ENCODE measurements at places on chromosomes 13 and 19. TPM values are rescaled to one million over a fixed set of nuclear protein-coding genes. Genes with fewer than 3 reads are reported as not detected.

Gene RASA3
- total RNA-seq: 12.1 TPM

DNA sequence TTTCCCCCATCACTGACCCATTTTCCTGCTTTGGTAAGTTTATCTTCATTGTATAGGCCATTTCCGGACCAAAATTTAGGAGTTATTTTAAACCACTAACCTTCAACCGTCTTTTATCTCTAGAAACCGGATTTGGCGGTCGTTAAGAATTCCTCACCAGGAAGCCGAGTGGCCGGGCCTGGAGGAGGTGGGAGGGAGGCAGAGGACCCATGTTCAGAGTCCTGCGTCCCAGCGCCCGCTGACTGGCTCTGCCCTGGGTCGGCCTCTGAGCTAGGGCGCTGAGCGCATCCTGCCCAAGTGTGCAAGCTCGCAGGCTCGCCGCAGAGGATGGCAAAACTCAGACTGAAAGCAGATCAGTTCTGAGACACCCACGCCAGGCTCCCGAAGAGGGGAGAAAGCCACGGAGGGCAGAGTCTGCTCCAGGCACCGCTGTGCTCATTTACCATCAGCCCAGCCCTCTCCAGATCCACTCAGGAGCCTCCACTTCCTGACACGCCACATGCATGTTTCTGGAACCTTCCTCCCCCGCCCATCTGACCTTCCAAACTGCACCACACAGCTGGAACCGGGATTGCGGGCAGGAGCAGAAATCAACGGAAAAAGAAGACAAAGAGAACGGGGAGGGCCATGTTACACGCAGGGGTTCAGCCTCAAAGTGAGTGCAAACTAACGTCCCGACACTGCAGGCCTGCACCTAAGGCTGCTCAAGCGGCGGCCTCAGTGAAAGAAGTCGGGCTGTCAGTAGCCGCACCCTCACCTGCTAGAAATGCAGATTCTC is 8.3 kb downstream of the COL4A1 start:
- DNase-seq: no peak

- peak; percentile 23 for DNase-seq
Observed at GRCh38 chr13:40502236-40502635, 164.2 kb downstream of the FOXO1 start.

DNA sequence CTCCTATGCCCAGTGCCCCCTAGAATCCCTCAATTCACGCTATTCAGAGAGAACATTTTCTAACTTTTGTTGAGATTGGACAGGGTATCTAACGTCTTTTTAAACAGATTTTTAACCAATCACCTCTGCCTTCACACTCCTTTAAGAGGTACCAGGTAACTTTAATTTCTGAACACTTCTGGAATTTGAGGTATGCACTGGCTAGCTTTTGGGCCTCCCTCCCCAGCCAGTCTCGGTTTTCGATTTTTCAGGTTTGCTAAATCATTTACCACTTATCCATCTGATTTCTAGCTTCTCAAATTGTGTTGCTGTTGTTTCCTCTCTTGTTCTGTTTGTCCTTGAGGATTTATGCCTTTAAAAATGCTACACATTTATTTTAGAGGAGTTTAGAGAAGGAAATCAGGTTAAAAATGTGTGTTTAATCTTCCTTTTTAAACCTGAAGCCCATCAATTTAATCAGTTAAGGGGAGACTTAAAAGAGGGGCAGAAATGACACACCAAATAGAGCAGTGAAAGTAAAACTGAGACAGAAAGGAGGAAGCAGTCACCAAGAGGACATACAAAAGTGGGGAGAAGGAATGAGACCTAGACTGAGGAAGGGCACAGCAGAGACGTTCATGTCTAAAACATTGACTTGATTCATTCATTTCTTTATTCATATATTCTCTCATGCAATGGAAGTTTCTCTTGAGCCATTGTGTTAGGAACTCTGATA is 139.6 kb upstream of the HTR2A start:
- no peak for DNase-seq

- no peak for DNase-seq
Observed at GRCh38 chr13:111397202-111397880, 76.9 kb downstream of the TEX29 start.

DNA sequence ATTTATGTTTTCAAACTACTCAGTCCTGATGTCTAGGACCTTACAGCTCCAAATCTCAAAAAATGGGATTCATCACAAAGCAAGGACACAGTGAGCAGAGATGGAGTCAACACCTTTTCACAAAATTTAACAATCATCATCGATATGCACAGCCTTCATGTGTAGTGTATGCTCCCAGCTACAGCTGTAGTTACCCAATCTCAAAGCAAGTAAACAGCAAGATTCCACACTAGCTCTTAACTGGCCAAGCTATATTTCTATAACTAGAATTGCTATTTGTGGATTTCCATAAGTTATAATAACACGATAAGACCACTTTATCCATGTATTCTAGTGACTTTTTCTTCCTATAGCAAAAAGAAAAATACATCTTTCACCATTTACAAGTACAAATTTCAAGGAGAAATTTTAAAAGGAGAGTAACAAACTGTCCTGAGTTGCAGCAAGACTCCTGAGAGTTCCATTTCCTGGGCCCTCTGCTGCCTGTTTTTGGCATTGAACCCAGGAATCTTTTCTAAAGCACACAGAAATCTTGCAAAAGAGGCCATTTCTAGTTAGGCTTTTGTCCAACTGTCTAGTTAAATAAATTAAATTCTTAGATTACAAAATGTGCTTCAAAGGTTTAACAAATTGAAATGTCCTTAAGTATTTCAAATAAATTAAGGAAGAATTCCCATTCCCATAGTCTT is 460.6 kb downstream of the FGF14 start:
- peak; percentile 31 for DNase-seq

Gene MICU2
- total RNA-seq: 21.8 TPM

GRCh38 chr13:43698758-43699157 is 88.0 kb downstream of the ENOX1 start:
- DNase-seq: peak; percentile 28

Gene DBP
- 0.56 TPM for total RNA-seq

Gene ZNF726
- 1.0 TPM for total RNA-seq

Gene ZNF541
- total RNA-seq: not detected

Gene CATSPERD
- not detected for total RNA-seq

DNA sequence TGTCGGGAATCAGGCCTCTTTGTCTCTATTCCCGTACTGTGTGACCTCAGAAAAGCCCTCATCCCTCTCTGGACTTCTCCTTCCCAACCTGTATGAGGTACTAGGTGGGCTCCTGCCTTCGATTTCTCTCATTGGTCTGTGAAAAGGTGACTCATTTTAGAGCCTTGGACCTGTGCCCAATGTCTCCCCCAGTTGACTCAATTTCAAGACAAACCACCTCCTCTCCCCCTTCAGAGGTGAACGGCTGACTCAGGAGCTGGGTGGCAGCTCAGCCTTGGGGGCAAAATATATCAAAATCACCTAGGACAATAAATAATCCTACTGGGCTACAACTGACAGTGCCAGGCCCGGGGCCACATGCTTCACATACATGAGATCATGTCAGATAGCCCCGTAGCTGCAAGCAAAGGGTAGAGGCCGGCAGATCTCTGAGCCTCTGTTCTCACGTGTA is 630 bp downstream of the COQ8B start:
- DNase-seq: peak; percentile 99

DNA sequence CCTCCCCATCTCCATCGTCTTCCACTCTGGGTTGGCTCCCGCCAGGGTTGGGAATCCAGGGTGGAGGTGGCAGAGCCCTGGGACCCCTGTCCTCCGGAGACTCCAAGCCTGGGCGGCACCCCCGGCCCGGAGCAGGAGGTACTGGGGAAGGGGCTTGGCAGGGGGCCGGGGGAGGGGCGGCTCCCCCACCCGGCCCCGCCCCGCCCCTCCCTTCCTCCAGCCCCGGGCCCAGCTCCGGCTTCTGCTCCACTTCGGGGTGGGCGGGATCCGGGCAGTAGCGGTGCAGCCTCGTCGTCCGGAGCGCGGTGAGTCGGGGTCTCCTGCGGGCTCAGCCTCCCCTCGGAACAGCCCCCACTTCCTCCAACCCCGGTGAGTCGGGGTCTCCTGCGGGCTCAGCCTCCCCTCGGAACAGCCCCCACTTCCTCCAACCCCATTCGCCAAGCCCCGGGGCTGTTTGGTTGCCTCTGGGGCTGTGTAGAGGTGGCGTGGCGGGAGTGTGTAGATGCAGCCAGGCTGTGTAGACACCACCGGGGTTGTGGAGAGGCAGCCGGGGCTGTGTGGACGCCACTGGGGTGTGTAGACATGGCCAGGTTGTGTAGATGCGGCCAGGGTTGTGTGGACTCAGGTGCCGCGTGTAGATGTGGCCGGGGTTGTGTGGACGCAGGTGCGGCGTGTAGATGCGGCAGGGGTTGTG is at the start of gene TMPRSS9:
Gene TMPRSS9, plus strand, starts transcription at position 274 of the 694 bp plus-strand sequence. CDS start 29,521 bp downstream, outside the sequence.
- DNase-seq: no peak

DNA sequence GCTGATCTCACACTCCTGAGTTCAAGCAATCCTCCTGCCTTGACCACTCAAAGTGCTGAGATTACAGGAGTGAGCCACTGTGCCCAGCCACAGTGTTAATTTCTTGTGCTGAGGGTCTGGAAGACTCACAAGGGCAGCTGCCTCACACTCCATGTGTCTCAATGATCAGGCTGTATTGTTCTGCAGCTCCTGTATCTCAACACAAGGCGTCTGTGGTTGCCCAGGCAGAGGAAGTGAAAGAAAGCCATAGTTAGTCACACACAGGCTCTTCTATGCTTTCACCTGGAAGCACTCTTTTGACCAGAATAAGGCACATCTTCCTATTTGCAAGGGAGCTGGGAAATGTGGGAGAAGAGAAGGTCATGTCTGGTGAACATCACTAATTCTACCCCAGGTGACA is 107.3 kb upstream of the ZNF507 start:
- no peak for DNase-seq

GRCh38 chr13:20938302-20938701 is 35.8 kb upstream of the XPO4 start:
- no peak for DNase-seq

GRCh38 chr13:105202354-105202753 is 1333.1 kb downstream of the EFNB2 start:
- peak; percentile 34 for DNase-seq

DNA sequence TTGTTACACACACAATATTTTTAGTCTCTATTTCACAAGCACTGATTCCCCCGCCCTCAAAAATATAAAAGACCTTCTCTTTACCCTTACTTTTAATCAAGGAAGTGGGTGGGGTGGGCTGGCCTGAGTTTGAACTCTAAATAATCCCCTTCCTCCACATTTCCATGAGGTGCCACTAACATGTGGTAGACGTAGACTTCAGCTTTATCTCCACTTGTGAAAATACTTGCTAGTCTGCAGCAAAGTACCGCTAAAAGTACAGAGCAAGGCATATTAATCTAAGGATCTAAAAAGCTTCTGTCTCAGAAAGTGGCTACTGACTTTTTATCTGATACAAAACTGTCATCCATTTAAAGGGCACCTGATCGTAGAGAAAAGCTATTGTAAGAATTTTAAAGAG is 739.6 kb upstream of the SLC10A2 start:
- no peak for DNase-seq

GRCh38 chr19:6791237-6791636 is 18.7 kb downstream of the VAV1 start:
- no peak for DNase-seq

GRCh38 chr19:31015778-31016177 is 333.5 kb downstream of the TSHZ3 start:
- DNase-seq: no peak

GRCh38 chr19:53626976-53627375 is 4.8 kb upstream of the DPRX start:
- DNase-seq: no peak

GRCh38 chr13:65188721-65189120 is 2041.4 kb downstream of the PCDH9 start:
- DNase-seq: no peak

Gene FCGBP
- 0.96 TPM for total RNA-seq

GRCh38 chr13:78632996-78633395 is 26.0 kb downstream of the OBI1 start:
- DNase-seq: no peak

Gene RFPL4A
- not detected for total RNA-seq

Data from MCF 10A (cell line).